ENCODE measurements at places on chromosomes 1 and 21.

DNA sequence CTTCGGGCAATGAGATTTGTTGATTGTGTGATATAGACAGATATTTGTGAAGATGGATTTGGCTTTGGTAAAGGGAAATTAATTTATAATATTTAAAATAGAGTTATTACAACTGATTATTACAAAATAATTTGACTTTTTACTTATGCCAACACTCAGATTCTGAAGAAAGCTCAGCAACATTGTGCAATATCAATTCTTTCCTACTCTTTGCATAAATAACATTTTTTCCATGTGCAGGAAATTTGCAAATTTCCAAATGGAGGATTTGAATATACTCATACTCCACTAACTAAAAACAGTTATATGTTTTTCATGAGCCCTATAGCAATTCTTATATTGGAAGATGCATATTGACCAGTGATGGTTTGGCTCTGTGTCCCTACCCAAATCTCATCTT lies 676.4 kb upstream of the ADAMTS5 start:
- DNase-seq: no peak

GRCh38 chr1:119027759-119028158 lies 39.6 kb upstream of the TBX15 start:
- DNase-seq: no peak

DNA sequence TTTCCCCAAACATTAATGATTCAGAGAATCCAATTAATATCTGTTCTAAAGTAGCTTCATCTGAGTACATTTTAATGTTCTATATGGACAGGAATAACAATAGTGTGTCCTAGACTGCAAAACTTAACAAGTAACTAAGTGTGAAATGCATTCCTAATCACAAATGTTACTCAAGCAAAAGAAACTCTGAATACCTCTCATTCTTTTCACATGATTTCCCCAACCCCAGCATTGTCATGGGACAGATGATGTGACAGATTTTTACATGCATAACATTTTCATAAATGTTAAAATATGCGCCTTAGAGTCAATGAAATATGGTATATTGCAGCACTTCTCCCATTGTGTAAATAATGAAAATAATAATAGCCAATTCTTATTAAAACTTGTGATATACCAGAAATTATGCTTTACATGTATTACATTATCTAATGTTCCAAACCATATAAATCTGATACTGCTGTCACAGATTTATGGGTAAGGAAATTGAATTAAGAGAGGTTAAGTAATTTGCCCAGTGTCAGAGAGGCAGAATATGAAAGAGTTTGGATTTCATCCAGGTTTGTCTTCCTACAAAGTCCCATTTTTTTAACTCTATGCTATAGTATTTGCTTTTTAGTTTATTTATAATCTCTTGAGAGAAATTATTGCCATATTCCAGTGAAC lies 269.4 kb downstream of the LRRC7 start:
- no peak for DNase-seq

DNA sequence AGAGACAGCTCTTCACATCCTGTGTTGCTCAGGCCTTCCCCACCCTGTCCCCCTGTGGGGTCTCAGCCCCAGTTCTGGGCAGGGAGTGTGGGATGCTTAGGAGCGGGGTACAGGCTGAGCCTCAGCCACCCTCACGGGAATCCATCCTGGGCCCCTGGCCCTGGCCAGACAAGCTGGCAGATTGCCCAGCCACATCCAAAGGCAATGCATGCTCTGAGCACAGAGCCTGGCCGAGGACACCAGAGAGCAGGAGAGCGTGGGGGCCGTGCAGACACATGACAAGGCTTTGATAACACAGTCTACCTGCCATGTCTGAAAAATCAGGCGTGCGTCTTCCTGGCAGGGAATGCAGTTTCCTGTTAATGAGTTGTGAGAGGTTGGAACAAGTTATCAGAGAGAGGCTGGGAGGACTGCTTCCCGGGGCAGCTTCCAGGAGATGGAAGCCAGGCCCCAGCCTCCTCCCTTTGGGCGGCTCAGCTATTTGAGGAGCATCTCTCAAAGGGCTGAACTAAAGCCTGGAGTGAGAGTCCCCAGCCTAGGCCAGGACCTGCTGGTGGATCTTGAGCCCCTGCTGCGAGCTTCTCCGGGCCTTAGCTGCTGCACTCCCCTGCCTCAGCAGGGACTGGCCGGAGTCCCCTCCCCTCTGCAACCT lies 72.2 kb upstream of the SELENON start:
- DNase-seq: peak; percentile 97

GRCh38 chr1:160550572-160551034 lies 27.5 kb upstream of the SLAMF6 start:
- DNase-seq: no peak

DNA sequence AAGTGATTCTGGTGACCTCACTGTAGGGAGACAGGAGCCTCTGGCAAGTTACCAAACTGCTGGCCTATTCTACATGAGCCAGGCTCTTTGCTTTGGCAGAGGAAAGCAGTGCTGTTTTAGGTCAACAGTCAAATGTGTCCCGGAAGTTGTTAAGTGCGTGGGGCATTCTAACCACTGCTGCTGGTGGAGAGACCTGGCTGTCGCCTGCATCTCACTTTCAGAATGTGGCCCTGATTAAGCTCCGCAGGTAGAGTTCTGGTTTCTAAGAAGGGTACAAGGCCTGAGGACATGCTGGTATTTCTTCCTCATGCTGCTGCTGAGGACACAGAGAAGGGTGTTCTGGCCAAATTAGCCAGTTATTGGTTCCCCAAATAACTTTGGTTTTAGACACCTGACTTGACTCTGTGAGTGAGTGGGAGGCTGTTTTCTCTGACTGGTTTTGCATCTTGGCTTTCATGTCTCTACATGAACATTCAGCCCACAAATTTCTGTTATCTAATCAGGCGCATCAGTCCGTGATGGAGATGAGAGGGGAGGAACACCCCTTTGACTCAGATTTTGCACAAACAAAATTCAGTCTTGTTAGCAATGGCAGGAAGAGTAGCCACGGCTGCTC lies 120.8 kb downstream of the LMO4 start:
- DNase-seq: peak; percentile 60

GRCh38 chr1:51600529-51600928 lies 16.4 kb upstream of the OSBPL9 start:
- DNase-seq: no peak

DNA sequence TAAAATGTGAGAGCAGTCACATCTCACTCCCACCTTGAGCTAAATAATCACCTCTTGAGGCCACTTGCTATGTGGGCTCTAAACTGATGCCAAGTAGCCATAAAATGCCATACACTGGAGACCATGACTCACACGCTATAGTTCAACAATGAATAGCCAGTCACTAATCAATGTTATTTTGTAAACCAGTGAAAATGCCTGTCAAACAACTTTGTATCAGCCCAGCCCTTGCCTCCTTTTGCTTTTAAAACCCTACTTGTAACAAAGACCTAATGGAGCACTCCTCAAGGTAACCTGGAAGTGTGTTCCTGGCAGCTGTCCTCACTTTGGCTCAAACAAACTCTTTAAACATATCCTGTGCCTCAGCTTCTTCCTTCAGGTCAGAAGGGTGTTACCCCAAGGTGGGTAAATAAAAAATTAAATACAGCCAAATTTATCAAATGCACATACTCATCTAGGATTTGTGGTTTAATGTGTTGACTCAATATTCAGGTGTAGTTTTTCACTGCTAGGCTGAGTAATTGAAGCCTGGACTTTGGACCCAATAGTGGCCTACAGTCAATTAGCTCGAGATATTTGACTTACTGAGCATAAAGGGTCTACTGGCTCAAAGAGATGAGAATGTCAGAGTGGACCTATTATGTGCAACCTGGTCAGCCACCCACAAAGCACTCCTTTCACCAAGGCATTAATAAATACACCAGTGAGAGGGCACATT lies 154.3 kb downstream of the COQ8A start:
- no peak for DNase-seq

GRCh38 chr1:154837672-154838171 lies 32.4 kb downstream of the KCNN3 start:
- no peak for DNase-seq

DNA sequence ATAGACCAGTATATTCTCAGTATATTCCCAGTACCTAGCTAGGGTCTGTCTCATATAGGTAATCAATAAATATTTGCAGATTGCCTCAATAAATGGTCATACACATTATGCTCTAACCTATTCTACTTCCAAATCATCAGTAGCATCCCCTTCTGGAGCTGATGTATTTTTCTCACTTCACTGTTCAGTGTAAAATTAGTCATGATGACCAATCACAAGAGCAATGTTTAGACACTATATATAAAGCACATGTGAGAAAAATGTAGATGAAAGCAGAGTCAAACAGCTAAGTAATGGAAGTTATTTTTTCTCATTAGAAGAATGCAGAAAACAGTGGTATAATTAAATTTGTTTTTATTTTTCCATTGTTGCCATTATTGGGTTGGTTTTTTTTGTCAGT lies 34.7 kb downstream of the EPRS1 start:
- no peak for DNase-seq

- peak; percentile 59 for DNase-seq
These were observed 111.0 kb downstream of the GABPA start for GRCh38 chr21:25845729-25846256.

DNA sequence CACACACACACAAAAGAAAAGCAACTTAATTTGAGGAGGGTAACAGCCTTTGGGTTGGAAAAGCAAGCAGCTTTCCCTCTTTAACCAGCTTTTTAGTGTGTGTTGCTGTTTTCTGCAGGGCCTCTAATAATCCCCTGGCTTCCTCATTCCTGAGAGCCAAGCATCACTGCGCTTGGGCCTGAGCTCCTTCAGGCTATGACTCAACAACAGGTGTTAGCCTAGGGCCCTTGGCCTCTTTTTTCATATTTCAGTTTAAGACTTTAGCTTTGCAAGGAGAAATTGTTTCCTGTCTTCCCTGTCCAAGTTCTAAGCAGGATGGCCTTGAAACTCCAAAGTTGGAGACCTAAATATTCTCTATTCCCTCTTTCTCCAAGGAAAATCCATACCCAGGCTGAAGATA lies 26.2 kb upstream of the SNX27 start:
- DNase-seq: peak; percentile 81

Measured in umbilical cord (tissue), 2 donors.